Activated T-helper 2 cell treated with anti-CD3 and anti-CD28 coated beads, Interferon-gamma antibody, Interleukin-2, Interleukin-4, amounts not matched to agents 10 μg/mL and 5 μg/mL and 100 μg/mL, durations not matched to agents 14 hours and 24 hours and 36 hours (primary cell): ENCODE measurements at places on chromosomes 13 and 19. TPM values are rescaled to one million over a fixed set of nuclear protein-coding genes. Genes with fewer than 3 reads are reported as not detected.

GRCh38 chr19:13952931-13953531, 722 bp downstream of the DCAF15 start:
- peaks cover 15% of the 10 kb centered on the region for H3K4me1 ChIP-seq
- H3K27me3 ChIP-seq: peaks cover 2% of the 10 kb centered on the region
- H3K27ac ChIP-seq: peak overlapping the region; percentile 70
- H3K36me3 ChIP-seq: peaks cover 23% of the 10 kb centered on the region
- DNase-seq: no peak
- H3K4me3 ChIP-seq: peak overlapping the region; percentile 97

- peaks cover 16% of the 10 kb centered on the region for H3K27me3 ChIP-seq
- peaks cover 24% of the 10 kb centered on the region for H3K4me1 ChIP-seq
- no peak for DNase-seq
- no peaks in the 10 kb centered on the region for H3K36me3 ChIP-seq
- H3K27ac ChIP-seq: no peak overlapping the region
- no peak overlapping the region for H3K4me3 ChIP-seq
Observed at GRCh38 chr19:35432911-35433310, 15.1 kb upstream of the FFAR2 start.

GRCh38 chr19:51789061-51789795, 5.7 kb upstream of the FPR3 start:
- H3K4me3 ChIP-seq: no peak overlapping the region
- no peaks in the 10 kb centered on the region for H3K4me1 ChIP-seq
- no peak for DNase-seq
- peaks cover 3% of the 10 kb centered on the region for H3K36me3 ChIP-seq

DNA sequence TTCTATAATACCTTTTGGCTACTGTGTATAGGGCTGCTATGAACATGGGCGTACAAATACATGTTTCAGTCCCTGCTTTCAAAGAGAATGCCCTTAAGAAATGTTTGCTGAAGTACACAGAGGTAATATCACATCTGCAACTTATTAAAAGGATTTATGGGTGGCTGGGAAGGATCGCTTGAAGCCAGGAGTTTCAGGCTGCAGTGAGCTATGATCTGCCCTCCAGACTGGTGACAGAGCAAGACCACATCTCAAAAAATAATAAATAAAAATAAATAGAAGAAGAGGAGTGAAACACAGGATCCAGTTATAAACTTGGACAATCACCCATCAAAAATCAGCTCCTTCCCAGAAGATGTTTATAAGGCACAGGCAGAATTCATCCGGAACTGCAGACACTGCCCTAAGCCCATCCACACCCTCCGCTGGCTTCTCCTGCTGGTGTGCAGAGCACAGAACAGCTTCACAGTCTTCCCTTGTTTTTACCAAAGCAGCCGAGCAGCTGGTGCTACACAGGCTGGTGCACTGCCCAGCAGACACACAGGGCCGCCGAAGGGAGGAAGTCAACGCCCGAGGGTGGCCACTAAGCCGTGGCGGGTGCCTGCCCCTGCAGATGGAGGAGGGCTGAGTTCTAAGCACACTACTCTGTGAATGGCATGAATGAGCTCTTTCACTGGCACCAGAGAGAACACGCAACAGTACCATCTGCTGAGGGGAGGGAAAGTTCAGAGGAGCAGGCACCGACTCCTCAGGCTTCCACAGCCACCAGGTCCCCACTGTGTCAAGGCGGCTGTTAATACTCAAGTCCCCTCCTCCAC, 44.0 kb downstream of the BRD4 start:
- peaks cover 6% of the 10 kb centered on the region for H3K36me3 ChIP-seq
- H3K4me1 ChIP-seq: peaks cover 85% of the 10 kb centered on the region
- H3K4me3 ChIP-seq: no peak overlapping the region
- H3K27ac ChIP-seq: peak overlapping the region; percentile 51
- H3K27me3 ChIP-seq: no peaks in the 10 kb centered on the region

DNA sequence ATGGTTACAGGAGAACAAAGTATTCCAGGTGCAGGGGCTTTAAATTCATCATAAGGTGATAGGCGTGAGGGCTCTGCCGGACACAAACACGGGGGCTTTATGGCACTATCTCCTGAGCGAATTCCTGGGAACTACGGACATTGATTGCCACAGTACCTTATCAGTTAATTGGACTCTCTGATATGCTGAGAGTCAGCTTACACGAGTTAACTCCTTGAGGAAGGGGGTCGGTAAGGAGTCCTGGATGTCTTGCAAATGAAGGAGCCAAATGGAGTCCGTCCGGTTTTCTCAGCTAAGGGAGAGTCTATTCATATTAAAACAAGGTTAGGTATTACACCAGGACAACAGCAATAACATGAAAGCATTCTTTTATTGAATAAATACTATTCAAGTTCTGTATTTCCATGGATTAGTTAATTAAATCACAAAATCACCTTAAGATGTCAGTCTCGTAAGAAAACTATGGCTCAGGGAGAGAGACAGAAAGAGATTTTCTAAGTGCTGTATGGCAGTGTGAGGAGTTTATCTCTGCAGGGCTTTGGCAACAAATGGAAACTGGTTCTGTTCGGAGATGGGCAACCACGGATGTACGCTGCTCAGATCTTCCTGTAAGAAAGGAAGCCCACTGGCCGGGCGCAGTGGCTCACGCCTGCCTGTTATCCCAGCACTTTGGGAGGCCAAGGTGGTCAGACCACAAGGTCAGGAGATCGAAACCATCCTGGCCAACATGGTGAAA, 26.2 kb upstream of the HIF3A start:
- no peak for DNase-seq
- H3K4me3 ChIP-seq: no peak overlapping the region
- H3K27me3 ChIP-seq: peaks cover 49% of the 10 kb centered on the region
- H3K4me1 ChIP-seq: peaks cover 9% of the 10 kb centered on the region
- no peaks in the 10 kb centered on the region for H3K36me3 ChIP-seq
- no peak overlapping the region for H3K27ac ChIP-seq

DNA sequence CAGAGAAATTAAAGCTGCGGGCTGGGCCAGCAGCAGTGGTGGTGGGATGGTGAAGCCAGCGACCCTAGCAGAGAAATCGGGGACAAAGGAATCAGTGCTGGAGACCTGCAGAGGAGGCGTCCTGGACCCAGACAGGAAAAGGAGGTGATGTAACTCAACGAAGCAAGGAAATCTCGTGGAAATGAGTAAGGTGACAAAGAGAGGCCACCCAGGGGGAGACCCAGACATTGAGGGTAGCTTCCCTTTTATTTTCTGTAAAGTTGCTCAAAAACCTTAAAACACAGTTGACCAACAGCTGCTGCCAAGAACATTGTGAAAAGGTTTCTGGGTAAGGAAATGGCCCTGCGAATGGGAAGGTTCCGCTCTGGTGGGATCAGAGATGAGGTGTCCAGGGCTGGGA, 13.3 kb upstream of the RETN start:
- H3K4me1 ChIP-seq: peaks cover 22% of the 10 kb centered on the region
- H3K36me3 ChIP-seq: no peaks in the 10 kb centered on the region
- no peak for DNase-seq
- no peak overlapping the region for H3K4me3 ChIP-seq
- no peak overlapping the region for H3K27ac ChIP-seq

DNA sequence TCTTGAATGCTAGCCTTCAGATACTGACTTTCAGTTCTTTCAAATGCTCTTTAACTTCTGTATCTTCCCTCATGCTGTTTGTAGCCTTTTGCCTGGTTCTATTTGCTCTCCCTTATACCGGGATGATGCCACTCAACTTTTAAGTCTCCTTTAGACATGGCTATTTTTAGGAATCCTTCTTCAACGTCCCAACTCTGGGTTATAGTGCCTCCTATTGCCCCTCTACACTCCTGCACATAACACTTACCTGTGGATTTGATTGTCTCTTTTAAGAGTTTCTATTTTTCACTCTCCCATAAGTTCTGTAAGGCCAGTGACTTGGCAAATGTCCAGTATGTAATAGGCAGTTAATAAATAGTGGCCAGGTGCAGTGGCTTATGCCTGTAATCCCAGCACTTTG, 343.0 kb downstream of the KLF5 start:
- no peak overlapping the region for H3K27ac ChIP-seq
- no peaks in the 10 kb centered on the region for H3K36me3 ChIP-seq
- peaks cover 5% of the 10 kb centered on the region for H3K27me3 ChIP-seq
- no peak overlapping the region for H3K4me3 ChIP-seq
- H3K4me1 ChIP-seq: no peaks in the 10 kb centered on the region

- H3K27me3 ChIP-seq: peaks cover 3% of the 10 kb centered on the region
- no peak overlapping the region for H3K27ac ChIP-seq
- H3K4me3 ChIP-seq: no peak overlapping the region
- DNase-seq: no peak
- peaks cover 13% of the 10 kb centered on the region for H3K4me1 ChIP-seq
Observed at GRCh38 chr19:33278403-33279269, 23.7 kb downstream of the CEBPA start.

DNA sequence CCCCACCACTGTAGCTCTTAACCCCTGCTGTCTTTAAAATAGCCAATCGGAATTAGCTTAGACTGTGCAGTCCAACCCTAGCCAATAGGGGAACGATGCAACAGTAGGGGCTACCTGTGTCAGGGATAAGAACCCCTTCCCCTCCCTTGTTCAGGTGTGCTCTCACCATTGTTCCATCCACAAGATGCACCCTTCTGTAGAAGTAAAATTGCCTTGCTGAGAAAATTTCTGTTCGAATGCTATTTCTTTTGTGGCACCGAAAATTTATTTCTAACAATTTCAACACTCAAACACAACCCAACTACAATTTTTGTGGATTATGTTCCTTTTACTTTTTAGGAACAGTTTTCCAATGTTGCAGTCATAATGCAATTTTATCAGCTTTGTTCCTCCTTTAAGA, 3.6 kb upstream of the ZNF583 start:
- DNase-seq: no peak
- H3K27ac ChIP-seq: no peak overlapping the region
- H3K36me3 ChIP-seq: peaks cover 44% of the 10 kb centered on the region
- no peaks in the 10 kb centered on the region for H3K27me3 ChIP-seq

DNA sequence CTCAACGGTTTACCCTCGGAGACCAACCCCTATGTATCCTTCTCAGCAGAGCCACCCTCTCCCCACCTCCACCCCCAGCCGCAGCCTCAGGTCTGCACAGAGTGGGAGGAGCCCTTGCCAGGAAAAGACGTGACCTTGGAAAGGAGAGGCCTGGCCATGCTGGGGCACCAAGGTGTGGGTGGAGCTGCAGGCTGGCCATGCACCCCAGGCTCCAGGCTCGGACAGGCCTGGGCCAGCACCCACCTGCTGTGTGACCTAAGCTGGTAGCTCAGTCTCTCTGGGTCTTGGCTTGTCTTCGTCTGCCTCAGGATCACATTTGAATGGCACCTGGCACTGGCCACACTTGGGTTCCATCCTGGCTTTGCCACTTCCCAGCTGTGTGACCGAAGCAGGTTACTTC, 29.5 kb downstream of the CCDC8 start:
- H3K4me1 ChIP-seq: no peaks in the 10 kb centered on the region
- no peak for DNase-seq
- no peak overlapping the region for H3K27ac ChIP-seq
- H3K36me3 ChIP-seq: peaks cover 84% of the 10 kb centered on the region
- H3K4me3 ChIP-seq: no peak overlapping the region

- H3K4me1 ChIP-seq: no peaks in the 10 kb centered on the region
- H3K4me3 ChIP-seq: no peak overlapping the region
- no peaks in the 10 kb centered on the region for H3K27me3 ChIP-seq
- no peaks in the 10 kb centered on the region for H3K36me3 ChIP-seq
- no peak overlapping the region for H3K27ac ChIP-seq
Observed at GRCh38 chr13:94776956-94777355, 64.6 kb upstream of the SOX21 start.

LGALS7B gene
- total RNA-seq: not detected in 2 replicates

NAT14 gene
- total RNA-seq: 20.0 and 20.2 TPM in 2 replicates

LILRB2 gene
- not detected in 2 replicates for total RNA-seq

ZNF560 gene
- not detected in 2 replicates for total RNA-seq

PGLYRP1 gene
- not detected in 2 replicates for total RNA-seq

ZSCAN4 gene
- not detected in 2 replicates for total RNA-seq

ELSPBP1 gene
- not detected in 2 replicates for total RNA-seq

AMH gene
- 4.3 TPM in 2 replicates for total RNA-seq

TEX26 gene
- not detected in 2 replicates for total RNA-seq

SLC25A41 gene
- 0.30 and 0.32 TPM in 2 replicates for total RNA-seq

ZNF441 gene
- 4.2 and 4.9 TPM in 2 replicates for total RNA-seq

SIGLEC8 gene
- 0.07 and 0.18 TPM in 2 replicates for total RNA-seq

SIGLEC10 gene
- 4.0 and 6.6 TPM in 2 replicates for total RNA-seq

CALR gene
- 984 and 991 TPM in 2 replicates for total RNA-seq
